ENCODE measurements at places on chromosomes 12 and 14. TPM values are rescaled to one million over a fixed set of nuclear protein-coding genes. Genes with fewer than 3 reads are reported as not detected.

GRCh38 chr14:92586963-92587699 is 73.5 kb downstream of the RIN3 start:
- no peak for DNase-seq

GRCh38 chr12:51262758-51263177 is 7.4 kb downstream of the SMAGP start:
- no peak for DNase-seq

The LPAR5 gene
- total RNA-seq: 3.8 TPM

The TMX1 gene
- 25.6 TPM for total RNA-seq

- no peak for DNase-seq
These were observed 18.2 kb downstream of the MSRB3 start for GRCh38 chr12:65296508-65297265.

DNA sequence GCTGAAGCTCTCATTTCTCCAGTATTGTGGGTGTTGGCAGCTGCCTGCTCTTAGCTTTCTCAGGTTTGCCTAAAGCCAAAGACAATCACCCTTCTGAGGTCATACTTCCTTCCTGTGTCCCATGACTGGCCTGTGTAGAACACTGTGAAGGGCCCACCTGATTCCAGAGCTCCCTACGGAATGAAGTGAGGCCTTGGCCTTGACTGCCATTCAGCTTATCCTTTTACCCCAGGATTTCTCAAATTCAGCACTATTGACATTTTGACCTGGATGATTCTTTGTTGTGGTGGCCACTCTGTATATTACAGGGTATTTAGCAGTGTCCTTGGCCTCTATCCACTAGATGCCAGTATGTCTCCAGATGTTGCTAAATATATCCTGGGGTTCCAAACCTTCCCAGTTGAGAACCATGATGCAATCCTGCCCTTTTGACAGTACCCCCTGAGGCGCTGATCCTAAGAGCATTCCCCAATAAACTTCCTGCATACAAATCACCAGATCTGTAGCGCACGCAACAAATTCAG is 112.3 kb upstream of the KRR1 start:
- no peak for DNase-seq

DNA sequence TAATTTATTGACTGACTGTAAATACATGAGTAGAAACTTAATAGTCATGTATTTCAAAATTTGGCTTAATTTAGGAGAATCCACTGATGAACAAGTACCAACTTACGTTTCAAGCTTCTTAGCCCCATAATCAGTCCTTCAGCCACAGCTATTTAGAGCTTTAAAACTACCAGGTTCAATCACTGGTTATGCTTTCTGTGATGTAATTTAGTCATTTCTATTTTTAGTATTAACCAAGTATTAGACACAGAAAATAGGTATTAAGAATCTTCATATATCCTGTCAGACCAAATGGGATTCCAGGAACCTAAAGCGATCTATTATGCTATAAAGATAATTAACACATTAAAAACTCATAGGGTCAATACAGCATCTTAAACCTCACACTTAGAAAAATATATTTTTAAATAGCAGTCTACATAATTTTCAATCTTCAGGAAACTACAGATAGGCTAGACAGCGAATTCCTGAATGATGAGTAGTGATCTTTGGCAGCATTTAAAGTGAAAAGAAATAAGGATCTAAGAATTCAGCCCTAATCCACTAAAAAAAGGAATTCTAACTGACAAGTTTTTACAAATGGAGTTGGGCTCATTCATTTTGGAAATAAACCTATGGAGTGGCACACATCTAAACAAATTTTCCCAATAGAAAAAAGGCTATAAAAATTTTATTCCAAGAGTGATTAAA is 51.5 kb downstream of the ZC3H14 start:
- DNase-seq: no peak

- no peak for DNase-seq
These were observed 182.3 kb downstream of the TMEM132C start for GRCh38 chr12:128449146-128449894.

The CLEC12A gene
- total RNA-seq: 1.6 TPM

DNA sequence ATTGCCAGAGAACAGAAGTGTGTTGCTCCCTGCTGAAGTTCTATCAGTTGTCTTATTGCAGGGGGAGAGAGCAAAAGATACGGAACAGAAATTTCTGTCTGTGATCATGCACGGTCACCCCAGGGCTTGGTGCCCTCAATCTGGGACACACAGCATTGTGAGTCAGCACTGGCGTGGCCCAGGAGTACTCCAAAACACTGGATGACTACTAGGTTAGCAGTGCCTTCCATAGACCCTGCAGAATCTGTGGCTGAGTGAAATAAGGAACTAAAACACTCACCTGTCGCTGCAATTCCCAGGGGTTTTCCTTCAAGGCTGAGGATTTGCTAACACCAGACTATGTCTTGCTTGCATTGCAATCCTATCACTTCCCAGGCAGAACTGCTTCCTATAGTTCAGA is 165.5 kb downstream of the ANO6 start:
- no peak for DNase-seq

The AKAP5 gene
- 0.27 TPM for total RNA-seq

DNA sequence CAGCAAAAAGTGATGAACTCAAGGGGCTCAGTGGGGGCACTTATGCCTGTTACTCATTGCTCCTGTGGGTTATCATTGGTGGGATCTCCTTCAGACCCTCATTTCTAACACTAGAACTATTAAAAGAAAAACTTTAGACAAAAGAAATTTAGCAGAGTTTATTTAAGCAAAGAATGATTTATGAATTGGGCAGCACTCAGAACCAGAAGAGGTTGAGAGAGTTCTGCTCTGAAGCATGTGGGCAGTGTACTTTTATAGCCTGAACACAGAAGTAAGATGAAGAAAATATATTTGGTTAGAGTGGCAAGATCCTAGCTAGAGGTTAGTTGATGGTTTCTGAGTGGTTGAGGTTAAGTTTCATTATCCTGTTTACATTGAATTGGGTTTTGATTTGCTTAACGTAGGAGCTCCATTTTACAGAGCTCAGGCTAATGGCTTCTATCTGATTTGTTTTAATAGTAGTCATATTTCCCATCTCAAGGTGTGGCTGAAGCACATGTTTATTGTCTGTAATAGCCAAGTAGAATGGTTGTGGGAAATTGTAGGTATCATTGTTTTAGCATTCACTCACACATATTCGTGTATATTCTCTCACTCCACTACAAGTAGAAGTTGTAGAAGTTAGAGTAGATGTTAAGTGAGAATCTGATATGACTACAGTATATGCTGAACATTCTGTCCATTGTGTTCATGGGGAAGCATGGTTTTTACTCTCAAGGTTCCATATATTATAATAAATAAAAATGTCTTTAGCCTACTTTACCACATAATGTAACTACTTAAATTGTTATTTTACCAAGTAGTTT is 27.6 kb downstream of the LEMD3 start:
- no peak for DNase-seq

DNA sequence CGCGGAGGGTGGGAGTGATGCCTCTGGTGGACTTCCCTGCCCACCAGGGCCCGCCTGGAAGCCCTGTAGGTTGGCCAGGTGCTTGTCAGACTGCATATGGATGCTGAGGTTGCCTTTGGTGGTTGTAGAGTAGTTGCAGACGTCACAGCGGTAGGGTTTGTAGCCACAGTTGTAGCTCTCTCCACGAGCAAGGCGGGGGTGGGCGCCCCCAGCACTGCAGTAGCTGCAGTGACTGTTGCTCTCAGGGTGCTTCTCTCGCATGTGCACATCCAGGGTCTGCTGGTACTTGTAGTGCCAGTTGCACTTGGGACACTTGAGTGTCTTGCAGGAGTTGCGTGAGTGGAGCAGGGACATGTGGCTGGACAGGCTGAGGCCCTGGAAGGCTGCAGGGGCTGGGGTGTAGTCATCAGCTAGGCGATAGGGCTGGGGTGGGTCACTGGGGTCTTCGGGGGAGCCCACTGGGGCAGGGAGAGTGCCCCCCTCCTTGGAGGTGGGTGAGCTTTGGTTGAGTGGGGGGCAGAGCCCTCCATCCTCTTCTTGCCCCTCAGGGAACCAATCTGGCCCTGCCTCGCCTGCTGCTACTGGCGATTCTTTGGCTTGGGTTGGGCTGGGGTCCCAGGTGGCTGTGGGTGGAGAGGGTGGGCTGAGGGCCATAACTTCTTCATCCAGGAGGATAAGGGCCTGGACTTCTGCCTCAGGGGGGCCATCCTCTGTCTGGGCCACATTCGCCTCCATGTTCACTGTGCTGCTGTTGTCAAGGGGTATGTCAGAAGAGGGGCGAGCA is 17.7 kb downstream of the ZFHX2 start:
- DNase-seq: no peak

DNA sequence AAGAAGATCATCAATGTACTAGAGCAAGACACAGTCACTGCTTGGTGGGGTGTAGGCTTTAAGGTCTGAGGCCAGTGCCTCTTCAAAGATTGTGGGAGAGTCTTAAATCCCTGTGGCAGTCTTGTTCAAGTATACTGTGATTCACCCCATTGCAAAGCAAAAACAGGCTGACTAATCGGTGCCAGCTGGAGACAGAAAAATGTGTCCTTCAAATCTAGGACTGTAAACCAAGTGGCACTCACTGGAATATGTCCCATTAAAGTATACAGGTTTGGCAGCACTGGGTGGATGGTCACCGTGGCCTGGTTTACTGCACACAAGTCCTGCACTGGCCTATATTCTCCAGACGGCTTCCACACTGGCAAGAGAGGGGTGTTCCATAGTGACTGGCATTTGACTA is 1315.3 kb downstream of the TMEM121 start:
- DNase-seq: no peak

DNA sequence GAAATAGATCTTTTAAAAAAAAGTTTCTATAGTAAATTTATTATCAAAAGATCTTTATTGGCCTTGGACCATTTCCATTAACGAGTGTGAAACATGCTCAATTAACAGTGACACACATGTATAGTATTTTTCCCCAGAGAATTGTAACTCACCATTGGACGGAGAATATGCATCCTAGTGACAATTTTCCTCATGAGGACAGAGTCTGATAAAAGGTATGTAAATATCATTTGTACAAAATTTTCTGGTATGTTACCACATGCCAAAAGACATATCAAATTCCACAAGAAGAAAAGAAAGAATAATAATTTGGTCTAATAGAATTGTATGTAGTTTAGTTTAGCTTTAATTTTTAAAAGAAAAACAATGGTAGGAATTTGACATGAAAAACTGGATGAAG is 1096.0 kb upstream of the FLRT2 start:
- DNase-seq: no peak

All from hematopoietic multipotent progenitor cell (in vitro differentiated cells).